ENCODE measurements at places on chromosomes 7 and 10.
A peak's percentile ranks its signal among the peaks of the same experiment; 100 is the strongest.

- peak; percentile 40 for DNase-seq
Measured at GRCh38 chr7:46544396-46545008, 623.4 kb upstream of the IGFBP3 start.

DNA sequence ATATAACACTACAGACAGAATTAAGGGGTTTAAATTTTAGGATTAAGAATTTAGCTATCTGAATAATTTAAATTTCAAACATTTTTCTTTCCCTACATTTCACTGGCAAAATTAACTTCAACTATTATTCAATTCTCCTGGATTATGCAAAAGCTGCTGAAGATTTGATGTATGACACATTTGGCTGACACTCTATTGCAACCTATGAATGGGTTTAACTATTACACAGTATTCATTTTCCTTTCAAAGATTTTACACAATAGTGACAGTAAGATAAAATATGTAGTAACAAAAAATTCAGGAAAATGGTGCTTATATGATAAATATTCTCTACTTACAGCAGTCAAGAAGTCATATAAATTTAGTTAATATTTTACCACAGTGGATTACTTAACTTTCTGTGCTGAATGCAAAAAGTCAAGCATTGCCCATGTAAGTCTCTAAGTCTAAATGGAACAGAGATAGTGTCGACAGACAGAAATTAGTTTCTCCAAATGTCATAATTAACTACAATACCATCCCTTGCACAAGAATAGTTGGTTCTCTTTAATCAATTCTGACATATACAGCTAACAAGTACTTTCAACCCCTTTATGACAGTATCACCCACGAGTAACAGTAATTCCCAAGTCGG is 194.1 kb upstream of the FRMD4A start:
- DNase-seq: no peak

DNA sequence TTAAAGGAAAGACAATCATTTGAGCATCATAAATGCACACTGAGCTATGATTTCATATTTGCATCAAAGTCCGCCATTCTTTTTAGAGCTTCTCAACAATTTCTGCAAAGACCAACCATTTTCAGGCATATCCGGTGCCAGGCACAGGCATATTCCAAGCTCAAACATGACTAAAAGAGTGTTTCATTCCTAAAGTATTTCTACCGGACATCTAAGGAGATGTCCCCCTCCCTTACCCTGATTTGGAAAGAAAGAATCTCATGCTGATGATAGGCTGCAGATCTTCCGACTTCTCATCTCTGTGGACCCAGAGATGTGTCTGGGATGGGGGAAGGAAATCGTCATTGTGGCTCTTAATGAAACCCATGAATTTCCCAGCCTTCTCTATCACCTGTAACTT is 600.5 kb upstream of the MGMT start:
- DNase-seq: no peak

DNA sequence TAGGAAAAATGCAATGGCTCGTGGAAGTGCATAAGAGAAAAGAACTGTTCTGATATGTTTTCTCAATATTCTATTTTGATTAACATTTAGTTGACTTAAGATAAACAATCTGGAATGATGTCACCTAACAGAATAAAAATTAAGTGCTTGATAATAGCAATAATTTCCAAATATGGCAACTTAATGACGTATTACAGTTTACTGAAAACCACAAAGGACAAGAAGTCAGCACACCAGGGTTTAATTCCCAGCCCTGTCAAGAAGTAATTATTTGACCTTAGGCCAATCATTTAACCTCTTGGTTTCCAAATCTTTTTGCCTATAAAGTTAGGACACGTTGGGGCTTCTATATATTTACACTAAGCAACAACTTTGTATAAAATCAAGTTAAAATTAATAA is 95.7 kb downstream of the CABCOCO1 start:
- no peak for DNase-seq

GRCh38 chr10:73289958-73290357 is 37.5 kb upstream of the MRPS16 start:
- no peak for DNase-seq

GRCh38 chr7:20797462-20798080 is 10.9 kb upstream of the SP8 start:
- no peak for DNase-seq

GRCh38 chr7:159015454-159016410 is 128.9 kb downstream of the VIPR2 start:
- DNase-seq: no peak

DNA sequence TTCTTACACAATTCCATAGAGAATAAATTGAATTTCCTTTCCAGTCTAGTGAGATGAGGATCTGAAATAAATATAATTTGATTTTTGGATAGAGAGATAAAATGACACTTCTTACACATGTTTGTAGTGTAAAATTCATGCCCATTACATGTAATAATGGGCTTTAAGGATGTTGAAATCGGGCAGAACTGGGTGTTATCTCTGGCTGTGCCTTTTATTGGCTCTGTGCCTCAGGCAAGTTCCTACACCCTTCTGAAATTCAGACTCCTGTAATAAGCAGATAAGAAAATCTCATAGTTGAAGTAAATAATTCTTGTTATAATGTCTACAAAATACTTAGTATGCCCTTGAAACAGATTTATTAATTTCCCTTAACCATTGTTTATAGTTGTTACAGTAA is 125.6 kb downstream of the SEMA3A start:
- DNase-seq: no peak

DNA sequence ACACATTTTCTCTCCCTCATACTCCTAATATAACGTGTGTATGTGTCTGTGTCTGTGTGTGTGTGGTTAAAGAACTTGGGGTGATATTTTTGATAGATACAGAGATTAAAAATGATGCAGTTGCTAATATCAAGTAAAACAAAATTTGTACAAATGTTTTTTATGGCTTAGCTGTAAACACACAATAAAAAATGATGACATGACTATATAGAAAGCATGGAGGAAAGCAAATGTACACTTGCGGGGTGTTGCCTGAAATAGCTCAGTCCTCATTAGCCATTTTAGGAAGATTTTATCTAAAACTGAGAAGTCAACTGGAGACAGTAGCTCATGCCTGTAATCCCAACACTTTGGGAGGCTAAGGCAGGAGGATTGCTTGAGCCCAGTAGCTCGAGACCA is 5.6 kb upstream of the TASOR2 start:
- DNase-seq: no peak

GRCh38 chr10:30784897-30785605 is 155.5 kb upstream of the LYZL2 start:
- no peak for DNase-seq

DNA sequence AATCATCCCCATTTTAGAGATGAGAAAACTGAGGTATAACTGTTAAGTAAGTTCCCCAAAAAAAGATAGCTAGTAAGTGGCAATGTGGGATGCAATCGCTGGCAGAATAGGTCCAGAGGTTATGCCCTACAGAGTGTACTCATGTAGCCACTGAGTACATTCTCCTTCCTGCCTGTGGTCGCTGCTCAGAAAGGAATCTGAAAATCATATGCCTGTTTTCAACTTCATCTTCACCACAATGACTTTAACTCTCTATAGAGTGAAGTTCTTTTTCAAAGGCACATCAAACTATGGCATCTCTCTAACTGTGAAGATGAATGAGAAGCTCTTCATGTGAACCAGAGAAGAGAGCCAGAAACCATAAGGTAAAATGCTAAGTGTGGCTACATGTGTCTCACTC is 162.2 kb upstream of the SLC25A13 start:
- DNase-seq: no peak

GRCh38 chr7:92835851-92836488 is 403 bp downstream of the CDK6 start:
- no peak for DNase-seq

GRCh38 chr7:73811760-73812168 is 19.0 kb upstream of the CLDN4 start:
- DNase-seq: no peak

- DNase-seq: no peak
Measured at GRCh38 chr10:78002541-78003288, 26.6 kb downstream of the POLR3A start.

- no peak for DNase-seq
Measured at GRCh38 chr7:126026421-126027088, 1096.9 kb upstream of the POT1 start.

DNA sequence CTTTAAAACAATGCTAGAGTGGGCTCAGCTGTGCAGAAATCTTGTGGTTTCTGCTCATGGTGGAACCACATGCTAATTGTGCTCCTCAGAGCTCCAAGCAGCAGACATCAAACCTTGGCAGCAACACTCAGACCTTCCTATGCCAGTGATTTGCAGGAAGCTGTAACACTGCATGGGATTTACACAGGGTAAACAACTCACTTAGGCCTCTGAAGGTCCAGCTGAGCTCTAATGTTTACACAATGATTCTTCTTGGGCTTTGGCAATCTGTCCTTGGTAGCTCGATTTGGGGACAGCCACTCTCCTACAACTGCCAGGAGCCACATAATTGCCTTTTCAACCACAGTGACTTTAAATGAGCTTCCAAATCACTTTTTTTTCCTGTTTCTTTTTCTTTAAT is 97.7 kb upstream of the PDLIM1 start:
- no peak for DNase-seq

GRCh38 chr10:49107887-49108267 is 7.4 kb downstream of the VSTM4 start:
- DNase-seq: no peak

DNA sequence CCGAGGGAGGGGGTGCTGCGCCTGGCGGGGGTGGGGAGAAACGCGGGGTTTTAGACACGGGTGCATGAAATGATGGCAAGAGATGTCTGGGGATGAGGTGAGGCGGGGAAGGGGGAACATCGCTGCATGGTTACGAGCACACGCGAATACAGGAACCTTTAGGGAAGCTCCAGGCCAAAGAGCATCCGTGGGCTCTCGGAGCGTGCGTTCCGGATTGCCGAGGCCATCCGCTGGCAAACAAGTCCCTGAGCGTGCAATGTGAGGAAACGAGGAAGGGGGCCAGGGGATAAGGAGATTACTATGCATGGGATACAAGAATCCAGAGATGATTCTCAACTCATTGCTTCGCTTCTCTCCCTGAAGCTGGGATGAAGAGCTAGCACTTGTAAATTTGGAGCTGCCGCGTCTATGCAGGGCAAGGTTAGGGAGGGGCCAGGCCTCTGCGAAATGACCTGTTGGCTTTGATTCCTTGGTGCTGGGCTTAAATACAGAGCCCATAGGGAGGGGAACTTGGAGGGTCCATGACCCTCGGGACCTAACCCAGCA is 520 bp upstream of the WNT2 start:
- DNase-seq: no peak

DNA sequence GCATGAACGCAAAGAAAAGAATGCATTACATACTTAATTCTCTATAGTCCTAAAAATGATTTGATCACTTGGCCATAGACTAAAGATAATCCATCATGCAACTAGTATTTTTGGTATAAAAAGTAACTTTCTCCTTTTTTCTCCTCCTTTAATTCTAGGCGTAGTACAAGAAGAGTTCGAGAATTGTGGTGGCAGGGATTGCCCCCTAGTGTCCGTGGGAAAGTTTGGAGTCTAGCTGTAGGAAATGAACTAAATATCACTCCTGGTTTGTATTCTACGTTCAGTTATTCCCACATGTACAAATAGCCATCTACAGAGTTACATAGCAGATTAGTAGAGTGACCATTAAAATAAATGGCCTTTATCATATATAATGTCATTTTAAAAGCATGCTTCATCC is 45.5 kb upstream of the HELLS start:
- no peak for DNase-seq

GRCh38 chr7:78315119-78315518 is 516.5 kb downstream of the PHTF2 start:
- no peak for DNase-seq

DNA sequence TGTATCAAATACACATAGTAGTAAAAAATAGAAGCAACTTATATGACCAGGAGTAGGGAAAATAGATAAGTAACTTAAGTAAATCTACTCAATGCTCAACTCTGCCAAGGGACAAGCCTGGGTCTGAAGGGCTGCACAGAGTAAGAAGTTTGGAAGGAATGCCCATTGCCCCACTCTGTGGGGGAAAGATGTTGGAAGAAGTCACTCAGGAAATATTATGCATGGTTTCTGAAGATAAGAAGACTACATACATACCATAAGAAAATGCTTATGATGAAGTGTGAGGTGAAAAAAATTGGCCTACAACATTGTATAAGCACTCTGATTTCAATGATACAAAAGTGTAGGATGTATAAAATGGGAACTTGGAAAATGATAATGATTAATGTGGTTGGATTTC is 54.0 kb downstream of the LAMB4 start:
- DNase-seq: no peak

DNA sequence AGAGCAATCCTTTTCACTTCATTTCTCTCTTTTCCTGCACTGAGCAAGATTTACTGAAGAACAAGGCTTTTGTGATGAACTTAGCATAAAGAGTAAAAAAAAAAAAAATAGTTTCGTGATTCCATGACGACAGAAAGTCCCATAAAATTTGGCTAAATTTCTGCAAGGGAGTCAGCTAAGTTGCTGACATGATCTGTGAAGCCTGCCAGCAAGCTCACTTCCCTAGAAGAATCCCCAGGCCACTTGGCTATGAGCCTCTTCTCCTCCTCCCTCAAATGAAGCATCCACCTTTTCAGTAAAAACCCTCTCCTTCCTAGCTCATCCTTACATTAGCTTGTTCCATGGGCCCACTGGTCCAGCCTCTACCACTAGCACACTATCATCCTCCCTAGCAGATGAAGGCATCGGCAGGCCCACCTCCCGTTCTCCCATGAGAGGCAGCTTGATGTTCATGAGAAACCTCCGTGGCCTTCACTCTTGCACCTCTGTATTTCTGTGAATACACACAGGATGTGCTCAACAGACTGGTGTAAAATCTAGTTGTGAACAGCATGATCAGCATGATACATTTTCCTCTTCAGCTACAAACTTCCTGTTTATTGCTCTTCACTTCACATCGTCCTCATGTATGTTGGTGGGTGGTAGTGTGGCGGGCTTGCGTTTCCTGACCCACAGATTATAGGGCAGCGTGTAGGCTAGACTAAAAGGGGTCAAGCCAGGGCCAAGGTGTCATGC is 30.9 kb downstream of the GIMAP8 start:
- no peak for DNase-seq

DNA sequence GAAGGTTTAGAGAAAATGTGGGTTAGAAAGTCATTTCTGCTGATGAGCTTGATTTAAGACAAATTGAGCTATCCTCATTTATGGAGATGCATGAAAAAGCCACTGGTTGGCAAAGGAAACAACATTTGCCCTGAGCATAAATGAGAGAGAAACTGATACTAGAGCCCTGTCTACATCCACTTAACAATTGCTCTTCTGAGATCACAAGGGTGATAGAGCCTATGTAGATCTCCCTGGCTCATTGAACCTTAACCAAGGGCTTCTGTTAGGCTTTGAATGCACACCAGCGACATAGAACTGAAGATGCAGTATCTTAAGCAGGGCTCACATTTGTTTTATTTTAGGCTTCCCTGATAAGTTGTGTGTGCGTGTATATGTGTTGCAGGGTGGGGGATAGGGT is 35.0 kb downstream of the GPR141 start:
- no peak for DNase-seq

GRCh38 chr10:120612756-120613155 is 155.7 kb downstream of the PLPP4 start:
- no peak for DNase-seq

Data from smooth muscle cell of the brain vasculature (primary cell).